ENCODE measurements at places on chromosomes 5 and 9.
A peak's percentile ranks its signal among the peaks of the same experiment; 100 is the strongest.

GRCh38 chr5:123438902-123439301 is 15.7 kb upstream of the CEP120 start:
- no peak for DNase-seq

- no peak for DNase-seq
These were observed 232.8 kb downstream of the PDE4D start for GRCh38 chr5:59660737-59661136.

DNA sequence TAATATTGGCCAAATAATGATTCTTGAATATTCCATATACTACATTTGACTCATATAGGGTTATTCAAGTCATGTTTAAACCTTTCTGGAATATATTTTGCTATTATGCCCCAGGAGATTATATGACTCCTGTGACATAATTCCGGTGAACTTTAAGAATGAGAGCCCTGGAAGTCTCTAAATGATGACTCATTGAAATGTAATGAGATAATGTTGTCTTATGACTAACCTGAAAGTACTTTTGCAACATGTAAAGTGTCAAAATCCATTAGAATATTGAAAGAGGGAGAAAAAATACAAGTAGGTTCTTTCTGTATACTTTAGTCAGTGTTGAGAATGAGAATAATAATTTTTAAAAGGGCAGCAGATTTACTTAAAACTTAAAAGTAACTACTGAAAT is 830.4 kb downstream of the MAT2B start:
- DNase-seq, result no peak

DNA sequence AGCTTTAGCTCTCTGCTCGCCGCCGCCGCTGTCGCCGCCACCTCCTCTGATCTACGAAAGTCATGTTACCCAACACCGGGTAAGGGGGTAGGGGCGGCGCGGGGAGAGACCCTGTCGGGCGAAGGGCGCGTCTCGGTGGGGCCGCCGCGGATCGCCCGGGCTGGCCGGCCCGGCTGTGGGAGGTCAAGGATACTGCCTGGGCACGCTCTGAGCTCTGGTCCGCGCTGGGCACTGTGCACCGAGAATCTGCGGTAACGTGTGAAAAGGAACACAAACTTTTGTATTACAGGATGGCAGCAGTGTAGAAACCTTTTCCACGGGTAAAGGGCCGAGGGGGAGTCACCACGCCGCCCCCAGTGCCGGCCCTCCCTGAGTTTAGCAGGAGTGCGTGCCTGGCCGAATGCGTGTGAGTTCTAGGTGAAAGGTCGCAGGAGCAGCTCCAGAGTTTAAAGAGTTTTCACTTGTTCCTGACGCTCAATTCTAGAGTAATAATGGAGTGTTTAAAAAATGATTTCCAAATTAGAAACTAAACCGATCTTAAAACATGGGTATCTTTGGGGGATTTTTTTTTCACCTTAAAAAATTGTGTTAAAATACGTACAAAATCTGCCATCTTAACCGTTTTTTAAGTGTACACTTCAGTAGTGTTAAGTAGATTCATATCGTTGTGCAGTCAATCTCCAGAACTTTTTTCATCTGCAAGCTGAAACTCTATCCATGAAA is at the start of gene HSDL2:
TSS of gene HSDL2 (plus strand) at position 7 of the 723 bp plus-strand sequence. CDS start at position 63, 56 bp downstream.
- no peak for DNase-seq

DNA sequence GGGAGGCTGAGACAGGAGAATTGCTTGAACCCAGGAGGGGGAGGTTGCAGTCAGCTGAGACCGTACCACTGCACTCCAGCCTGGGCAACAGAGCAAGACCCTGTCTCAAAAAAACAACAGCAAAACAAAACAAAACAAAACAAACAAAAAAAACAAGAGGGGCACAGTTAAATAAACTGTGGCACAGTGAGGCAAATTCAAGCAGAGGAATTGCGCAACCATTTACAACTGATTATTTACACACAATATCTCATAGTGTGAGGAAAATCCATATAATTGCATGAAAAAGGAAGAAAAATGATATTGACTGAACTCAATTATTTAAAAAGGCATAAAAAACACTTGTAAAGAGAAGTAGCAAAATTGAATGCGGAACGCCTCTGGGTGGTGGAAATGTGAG is 161.5 kb downstream of the CRB2 start:
- no peak for DNase-seq

- DNase-seq, result no peak
These were observed 17.3 kb downstream of the EXOC3 start for GRCh38 chr5:460273-460625.

- no peak for DNase-seq
These were observed 429.9 kb downstream of the GABRG2 start for GRCh38 chr5:162497455-162497854.

DNA sequence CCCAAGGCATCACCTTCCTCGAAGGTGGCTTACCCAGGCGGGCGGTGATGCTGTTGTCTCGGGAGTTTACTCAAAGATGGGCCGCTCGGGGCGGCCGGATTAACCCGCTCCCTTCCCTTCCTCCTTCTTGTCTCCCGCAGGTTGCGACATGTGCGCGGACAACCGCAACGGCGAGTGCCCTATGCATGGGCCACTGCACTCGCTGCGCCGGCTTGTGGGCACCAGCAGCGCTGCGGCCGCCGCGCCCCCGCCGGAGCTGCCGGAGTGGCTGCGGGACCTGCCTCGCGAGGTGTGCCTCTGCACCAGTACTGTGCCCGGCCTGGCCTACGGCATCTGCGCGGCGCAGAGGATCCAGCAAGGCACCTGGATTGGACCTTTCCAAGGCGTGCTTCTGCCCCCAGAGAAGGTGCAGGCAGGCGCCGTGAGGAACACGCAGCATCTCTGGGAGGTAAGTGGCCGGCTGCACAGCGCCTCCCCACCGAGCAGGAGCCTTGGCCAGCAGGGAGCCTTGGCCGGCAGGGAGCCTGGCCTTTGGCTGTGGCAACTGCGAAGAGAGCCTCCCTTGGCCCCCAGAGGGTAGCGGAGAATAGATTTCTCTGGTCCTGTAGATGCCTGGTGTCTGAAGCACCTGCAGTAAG is 10.6 kb downstream of the PRDM6 start:
- DNase-seq, result no peak

GRCh38 chr5:19104948-19105347 is 883.1 kb downstream of the CDH18 start:
- no peak for DNase-seq

DNA sequence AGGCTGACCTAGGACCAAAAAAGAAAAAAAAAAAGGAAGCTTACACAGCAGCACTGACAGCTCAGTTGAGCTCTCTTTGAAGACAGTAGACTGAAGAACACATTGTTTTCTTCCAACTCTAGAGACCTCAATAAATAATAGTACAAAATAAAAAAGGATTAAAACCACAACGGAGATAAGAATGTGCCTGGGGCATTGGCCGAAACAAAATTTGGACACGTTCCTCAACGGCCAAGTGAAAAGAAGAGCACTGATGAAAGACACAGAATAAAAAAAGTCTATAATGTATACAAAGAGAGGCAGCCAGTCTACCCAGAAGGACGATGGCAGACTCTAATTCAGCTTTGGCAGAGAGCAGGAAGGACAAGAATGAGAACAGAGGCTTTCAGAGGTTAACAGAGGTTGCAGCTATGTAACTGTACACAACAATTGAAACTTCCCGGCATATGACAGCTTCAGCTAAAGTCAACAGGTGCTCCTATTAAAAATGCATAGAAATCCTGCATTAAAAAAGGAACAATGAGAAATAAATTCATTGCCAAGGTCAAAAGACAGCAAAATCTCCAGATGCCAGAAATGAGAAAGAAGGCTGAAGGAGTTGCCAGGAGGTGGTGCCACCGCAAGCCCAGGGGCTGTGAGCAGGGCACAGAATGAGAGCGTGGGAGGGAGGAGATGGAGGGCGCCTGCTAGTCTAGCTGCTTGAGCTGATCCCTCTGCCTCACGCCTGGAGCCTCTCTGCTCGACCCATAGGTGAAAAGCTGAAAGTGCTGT is 113.9 kb downstream of the DCP2 start:
- DNase-seq, result peak; percentile 5

DNA sequence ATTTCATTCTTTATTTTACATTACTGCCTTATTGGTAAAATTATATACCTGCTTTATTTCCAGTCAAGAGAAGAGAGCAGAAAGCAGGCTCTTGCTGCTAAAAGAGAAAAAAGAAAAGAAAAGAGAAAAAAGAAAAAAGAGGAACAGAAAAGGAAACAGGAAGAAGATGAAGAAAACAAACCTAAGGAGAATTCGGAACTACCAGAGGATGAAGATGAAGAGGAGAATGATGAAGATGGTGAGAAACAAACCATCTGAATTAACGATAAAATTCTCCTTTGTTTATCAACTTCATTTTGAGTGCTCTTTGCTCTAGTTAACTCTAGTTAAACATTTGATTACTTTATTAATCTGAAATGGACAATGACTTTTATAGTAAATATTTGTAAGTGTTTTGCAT is 23.5 kb upstream of the EIF4EBP3 start:
- no peak for DNase-seq

GRCh38 chr5:105924366-105924765 is 1746.4 kb downstream of the EFNA5 start:
- DNase-seq, result no peak

GRCh38 chr9:94649100-94649819 is 9.9 kb upstream of the FBP1 start:
- no peak for DNase-seq
